CD4-positive, alpha-beta T cell treated with Interleukin-6 at 100 ng/mL for 8 hours (primary cell): ENCODE measurements at places on chromosomes 5 and 9.

GRCh38 chr5:173781432-173781815 lies 106.7 kb upstream of the CPEB4 start:
- DNase-seq: no peak

- DNase-seq: no peak
Measured at GRCh38 chr5:5686356-5686755, 263.9 kb downstream of the ICE1 start.

DNA sequence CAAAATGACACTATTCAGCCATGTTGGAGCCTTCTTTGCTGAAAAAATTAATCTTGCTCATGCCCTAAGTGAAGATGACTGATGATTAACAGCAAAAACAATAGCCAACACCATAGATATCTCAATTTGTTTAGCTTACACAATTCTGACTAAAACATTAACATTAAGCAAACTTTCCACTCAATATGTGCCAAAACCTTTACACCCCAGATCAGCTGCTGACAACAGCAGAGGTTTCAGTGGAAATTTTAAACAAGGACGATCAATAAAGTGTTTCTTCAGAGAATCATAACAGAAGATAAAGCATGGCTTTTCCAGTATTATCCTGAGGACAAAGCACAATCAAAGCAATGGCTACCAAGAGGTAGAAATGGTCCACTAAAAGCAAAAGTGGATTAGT lies 254.4 kb upstream of the GRAMD2B start:
- no peak for DNase-seq

GRCh38 chr9:131299961-131300347 lies 10.4 kb downstream of the PLPP7 start:
- no peak for DNase-seq

- no peak for DNase-seq
Measured at GRCh38 chr9:22009506-22009867, 382 bp upstream of the CDKN2B start.

DNA sequence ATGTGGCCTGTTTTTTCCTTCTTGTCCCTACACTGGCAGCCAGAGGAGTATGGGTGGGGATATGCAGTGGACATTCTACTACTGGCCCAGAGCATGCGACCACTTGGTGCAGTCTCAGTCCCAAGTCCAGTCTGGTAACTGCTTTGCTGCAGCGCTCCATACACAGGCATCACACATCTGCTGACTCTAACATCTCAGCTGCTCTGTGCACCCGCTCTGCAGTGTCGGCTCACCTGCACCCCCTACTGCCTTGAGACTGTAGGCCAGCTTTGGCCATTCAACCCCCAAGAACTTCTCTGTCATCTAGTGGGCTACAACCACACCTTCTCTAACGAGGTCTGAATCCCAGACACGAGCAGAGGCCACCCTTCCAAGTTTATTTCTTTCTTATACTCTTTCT lies 46.4 kb upstream of the SLCO6A1 start:
- no peak for DNase-seq

GRCh38 chr5:10244342-10244944 lies 5.2 kb downstream of the ATPSCKMT start:
- DNase-seq: no peak

GRCh38 chr9:82110881-82111280 lies 122.3 kb downstream of the SPATA31D1 start:
- DNase-seq: no peak

DNA sequence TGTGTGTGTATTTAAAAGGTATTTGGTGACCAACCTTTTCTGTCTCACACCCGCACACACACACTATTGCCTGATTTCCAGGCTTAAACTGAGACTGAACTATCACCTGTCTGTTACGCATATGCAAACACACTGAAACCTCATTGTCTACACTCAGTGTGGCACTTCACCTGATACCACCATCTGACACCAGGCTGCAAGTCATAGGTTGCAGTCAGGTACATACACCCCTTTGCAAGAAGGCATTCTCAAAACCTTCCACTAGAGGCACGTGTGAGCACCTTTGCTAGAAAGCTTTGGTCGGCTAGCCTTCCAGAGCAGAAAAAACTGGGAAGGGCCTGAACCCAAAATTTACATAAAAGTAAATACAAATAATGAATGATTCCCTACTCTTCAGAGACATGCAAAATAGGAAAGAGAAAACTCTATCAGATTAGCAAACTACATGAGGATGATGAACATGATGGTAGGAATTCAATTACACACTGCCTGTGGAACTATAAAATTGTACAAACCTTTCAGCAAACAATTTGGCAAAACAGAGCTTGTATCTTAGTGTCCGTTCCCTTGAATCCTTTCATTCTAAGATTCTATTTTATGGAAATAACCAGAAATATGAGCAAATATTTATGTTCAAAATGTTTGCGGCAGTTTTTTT lies 5.9 kb upstream of the FOXD1 start:
- peak; percentile 34 for DNase-seq

DNA sequence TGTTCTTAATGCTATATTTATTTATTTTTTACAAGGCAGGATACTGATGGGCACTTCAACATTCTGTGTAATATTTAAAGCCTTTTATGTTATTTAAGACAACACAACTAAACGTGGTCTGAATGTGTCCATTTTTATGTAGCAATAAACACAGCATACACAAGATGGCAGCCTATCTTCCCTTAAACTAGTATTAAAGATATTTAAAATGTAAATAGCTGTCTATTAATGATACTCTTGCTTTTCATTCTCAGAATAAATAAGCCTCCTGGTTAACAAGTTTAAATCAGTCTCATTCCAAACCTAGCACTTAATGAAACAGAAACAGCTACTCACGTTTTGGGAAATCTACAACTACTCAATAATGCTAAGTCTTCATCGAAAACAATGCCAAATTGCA lies 315.7 kb downstream of the MCTP1 start:
- DNase-seq: no peak

GRCh38 chr9:7216004-7216841 lies 458.4 kb downstream of the KDM4C start:
- no peak for DNase-seq

DNA sequence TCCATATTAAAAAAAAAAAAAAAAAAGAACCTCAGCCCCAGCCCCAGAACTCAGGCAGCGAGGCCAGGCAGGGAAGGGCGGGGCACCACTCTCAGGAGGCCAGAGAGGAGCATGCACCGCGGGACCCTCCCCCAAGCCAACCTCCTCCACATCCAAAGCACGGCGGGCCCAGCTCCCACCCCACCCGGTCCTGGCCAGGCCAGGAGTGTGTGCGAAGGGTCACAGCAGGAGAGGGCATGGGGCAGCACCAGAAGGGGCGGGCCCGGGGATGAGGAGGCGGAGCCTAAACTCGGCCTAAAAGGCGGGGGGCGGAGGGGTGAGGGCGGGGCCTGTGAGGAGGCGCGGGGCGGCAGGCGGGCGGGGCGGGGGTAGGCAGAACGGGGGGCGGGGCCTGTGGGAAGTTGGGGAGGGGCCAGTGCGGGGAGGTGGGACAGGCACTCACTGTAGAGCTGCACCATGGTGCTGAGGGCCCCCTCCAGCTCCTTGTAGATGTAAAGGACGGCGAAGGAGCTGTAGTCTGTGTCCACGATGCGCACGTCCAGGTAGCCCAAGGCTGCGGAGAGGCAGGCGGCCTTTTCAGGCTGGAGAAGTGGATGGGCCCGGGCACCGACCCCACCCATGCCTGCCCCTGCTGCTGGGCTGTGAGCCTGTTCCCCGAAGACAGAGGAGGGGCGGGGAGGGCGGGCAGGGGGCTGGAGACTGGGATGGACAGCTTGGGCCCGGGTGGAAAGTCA lies 1.2 kb downstream of the LCN15 start:
- peak; percentile 15 for DNase-seq

DNA sequence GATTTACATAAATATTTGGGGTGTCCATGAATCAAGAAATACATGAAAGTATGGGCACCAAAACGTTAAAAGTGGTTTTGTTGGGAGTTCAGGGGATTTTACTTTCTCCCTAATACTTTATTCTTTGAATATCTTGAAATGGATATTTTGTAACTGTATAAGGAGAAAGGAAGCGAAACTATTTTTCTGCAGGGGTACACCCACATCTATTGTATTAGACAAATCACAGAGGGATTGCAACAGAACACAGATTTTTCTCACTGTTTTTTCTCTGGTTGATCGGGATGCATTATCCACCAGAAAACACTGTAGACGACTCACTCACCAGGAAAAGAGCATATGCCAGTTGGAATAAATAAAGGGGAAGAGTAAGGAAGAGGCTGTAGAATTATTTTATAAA lies 1.2 kb upstream of the RABGAP1 start:
- no peak for DNase-seq

DNA sequence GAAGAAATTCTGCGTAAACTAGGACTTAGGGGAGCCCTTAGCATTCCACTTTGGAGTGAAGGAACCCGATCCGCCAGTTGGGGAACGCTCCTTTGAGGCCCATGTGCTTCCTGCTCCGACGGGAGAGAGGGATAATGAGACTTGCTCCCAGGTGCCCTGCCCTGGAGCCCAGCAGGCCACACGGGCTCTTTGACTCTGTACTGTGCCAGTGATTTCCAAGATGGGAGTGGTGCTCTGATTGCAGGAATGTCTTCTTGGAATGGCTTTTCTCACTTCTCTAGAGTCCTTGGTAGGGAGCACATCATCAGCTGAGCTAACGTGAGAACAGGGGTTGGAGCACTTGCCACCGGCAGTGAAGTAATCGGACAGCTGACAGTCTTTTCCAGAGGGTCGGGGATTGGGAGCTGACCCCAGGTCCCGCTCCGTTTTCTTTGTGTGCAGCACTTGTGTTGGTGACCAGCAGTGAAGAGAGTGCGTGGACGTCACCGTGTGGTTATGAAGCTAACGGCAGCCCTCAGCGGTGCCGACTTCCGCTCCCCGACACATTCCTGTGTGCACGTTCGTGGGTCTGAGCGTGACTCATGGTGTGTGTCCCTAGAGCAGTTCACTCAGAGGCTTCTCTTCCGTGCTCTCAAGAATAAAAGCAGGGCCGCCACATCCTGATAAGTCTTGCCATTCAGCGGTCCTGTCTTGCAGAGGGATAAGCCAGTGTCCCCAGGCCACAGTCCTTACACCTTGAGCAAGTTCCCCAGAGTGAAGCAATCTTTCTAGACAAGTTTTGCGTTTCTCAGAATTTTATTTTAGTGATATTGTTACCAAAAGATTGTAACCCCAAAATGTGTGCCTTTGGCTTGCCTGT lies 25.6 kb downstream of the ABL1 start:
- no peak for DNase-seq

DNA sequence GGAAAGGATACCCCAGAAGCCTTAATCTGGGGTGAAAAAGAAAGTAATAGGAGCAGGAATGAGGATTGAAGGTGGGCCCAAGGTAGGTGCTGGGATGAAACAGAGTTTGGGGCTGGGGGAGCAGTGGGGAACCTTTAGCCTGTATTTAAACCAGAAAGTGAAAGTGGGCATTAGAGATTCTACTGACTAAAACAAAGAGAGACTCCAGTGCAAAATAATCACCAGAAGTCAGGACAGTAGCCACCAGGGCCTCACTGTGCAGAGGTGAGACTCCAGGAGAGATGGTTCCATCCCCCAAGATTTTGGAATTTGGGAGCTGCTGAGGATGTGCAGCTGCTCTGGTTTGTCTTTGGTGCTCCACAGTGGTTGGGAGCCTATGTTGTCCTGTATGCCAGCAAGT lies 13.1 kb downstream of the DNAJB5 start:
- no peak for DNase-seq

GRCh38 chr5:179416114-179416822 lies 71.0 kb upstream of the ADAMTS2 start:
- DNase-seq: no peak

- no peak for DNase-seq
Measured at GRCh38 chr9:127972236-127972871, 8.4 kb downstream of the EEIG1 start.

- no peak for DNase-seq
Measured at GRCh38 chr5:120958877-120959485, 494.9 kb downstream of the PRR16 start.

DNA sequence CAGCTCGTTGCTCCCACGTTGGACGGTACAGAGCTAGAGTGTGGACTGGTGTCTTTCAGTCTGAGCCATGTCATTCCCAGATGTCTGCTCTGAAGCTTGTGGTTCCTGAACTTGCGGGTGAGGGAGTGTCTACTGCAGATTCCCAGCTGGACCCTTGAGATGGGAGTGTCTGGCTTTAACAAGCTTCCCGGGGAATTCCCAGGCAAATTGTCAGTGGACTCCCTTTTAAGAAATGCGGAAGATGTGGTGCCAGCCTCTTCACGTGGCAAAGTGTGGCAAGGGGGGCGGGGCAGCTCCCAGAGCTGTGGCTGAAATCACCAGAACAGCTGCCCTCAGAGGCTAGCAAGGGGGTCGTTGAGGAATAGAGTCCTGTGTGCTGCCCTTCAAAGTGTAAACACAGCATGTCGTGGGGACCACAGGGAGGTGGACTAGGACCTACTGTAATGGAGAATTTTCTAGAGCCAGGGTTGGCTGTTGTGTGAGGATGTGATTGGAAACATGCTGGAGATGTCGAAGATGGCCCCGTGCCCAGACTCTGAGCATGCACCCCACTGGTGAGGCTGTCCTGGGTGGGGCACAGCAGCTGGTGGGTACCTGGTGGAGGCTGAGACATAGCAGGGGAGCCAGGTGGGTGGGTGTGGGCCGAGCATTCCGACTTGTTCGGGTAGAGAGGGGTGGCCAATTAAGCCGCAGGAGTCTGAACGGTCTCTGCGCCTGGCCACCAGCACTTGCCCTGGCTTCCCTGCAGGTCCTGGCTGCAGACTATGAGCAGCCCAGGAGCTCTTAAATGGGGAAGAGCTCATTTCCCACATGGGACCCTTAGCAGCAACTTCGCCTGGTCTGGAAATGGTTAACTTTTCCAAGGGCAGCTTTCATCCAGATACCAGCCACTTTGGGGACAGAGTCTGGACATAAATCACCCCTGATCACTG lies 37.4 kb downstream of the PRRX2 start:
- DNase-seq: no peak

- no peak for DNase-seq
Measured at GRCh38 chr5:55600086-55600485, 65.3 kb upstream of the PLPP1 start.

- DNase-seq: no peak
Measured at GRCh38 chr5:73318308-73318719, 130.3 kb downstream of the FOXD1 start.

GRCh38 chr5:151205411-151205810 lies 18.5 kb downstream of the CCDC69 start:
- no peak for DNase-seq

- DNase-seq: no peak
Measured at GRCh38 chr5:170747851-170748250, 35.7 kb upstream of the GABRP start.

- no peak for DNase-seq
Measured at GRCh38 chr9:79123415-79123814, 448.4 kb upstream of the TLE4 start.

DNA sequence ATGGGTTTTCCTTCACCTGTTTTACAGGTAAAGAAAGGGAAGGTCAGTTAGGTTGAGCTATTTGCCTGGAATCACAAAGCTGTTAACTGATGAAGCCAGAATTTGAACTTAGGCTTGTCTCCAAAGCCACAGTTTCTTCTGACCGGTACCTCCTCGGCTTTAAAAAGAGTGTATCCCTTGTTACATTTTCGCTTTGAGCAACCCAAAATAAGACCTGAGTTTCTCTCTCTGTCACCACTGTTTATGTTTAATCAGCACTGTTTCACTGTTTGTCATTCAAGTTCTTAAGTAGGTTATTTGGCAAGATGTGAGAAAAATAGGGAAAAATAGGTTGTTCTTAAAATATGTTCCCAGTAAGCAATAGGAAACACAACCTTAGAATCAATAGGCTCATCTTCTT lies 84.6 kb downstream of the VCAN start:
- no peak for DNase-seq
